Trophoblast cell (in vitro differentiated cells and primary cell): ENCODE measurements at places on chromosomes 5 and 9.

DNA sequence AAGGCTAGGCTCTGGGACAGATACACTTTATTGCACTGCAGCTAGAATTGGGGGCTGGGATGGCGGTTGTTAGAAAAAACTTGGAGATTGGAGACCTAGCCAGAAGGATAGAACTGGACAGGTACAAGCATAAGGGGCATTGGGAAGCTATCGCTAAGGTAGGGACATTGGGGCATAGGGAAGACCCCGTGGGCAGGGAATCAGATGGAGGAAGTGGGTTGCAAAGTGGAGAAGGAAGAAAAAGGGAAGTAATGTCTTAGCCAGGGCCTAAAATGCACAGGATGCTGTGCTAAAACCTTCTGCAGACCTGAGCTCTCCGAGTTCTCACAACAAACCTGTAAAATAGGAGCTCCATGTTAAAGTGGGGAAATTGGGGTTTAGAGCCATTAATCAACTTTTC lies 178.2 kb downstream of the ZDHHC21 start:
- no peak overlapping the region for H3K27ac ChIP-seq
- DNase-seq, result no peak
- no peaks in the 10 kb centered on the region for H3K27me3 ChIP-seq
- no peak overlapping the region for H3K4me3 ChIP-seq

DNA sequence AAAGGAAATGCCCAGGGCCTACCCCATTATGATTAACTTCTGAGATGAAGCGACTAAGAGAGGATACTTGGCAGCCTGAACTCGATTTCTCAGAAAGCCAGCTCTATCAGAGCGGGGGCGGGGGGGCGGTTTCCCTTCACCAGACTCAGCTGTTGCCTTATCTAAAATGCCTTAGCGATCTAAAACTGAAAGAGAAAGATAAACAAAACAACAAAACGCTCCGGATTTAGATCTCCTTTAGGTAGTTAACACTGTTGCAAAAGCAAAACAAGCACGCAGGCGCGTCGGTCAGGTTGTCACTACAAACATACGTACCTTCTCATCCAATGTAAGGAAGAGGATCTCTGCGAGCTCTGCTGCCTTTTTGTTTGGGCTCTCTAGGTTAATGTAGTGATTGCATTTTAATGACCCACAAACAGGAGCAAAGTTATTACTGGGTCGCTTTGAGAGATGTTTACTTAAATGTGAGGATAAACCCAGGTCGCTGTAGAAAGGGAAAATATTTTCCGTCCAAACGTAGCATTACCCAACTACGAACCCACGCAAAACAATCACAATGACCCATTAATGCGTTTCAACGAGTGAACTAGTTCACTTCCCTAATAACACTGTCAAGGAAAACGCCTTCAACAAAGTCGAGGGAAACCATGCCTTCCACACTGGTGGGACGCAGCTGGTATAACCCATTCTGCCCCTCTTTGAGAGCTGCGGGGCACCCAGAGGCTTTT lies 982 bp downstream of the EPB41L4A start:
- no peaks in the 10 kb centered on the region for H3K36me3 ChIP-seq
- peak overlapping the region; percentile 97 for H3K4me3 ChIP-seq
- H3K27me3 ChIP-seq, result no peaks in the 10 kb centered on the region

GRCh38 chr5:170147051-170147752 lies 41.5 kb downstream of the FOXI1 start:
- no peak for DNase-seq
- H3K27ac ChIP-seq, result no peak overlapping the region
- H3K36me3 ChIP-seq, result no peaks in the 10 kb centered on the region
- no peak overlapping the region for H3K4me3 ChIP-seq

DNA sequence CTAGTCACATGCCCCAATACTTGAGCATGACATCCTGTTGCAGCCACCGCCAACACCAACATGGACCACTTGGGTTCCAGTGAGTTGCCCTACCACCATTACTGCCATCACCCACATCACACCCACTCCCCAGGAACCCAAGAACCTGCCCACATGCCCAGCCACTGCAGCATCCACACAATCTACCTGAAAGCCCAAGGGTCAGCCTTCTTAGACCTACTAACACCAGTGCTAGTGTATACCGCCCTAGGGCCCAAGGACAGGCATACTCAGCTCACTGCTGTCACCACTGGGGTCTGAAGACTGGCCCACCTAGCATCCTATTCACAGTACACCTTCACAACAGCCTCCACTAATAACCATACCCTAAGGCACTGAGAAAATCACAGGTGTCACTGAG lies 82.0 kb downstream of the SYK start:
- no peak for DNase-seq
- no peak overlapping the region for H3K27ac ChIP-seq
- H3K4me1 ChIP-seq, result no peaks in the 10 kb centered on the region
- H3K36me3 ChIP-seq, result no peaks in the 10 kb centered on the region
- H3K27me3 ChIP-seq, result no peaks in the 10 kb centered on the region
- H3K4me3 ChIP-seq, result no peak overlapping the region

DNA sequence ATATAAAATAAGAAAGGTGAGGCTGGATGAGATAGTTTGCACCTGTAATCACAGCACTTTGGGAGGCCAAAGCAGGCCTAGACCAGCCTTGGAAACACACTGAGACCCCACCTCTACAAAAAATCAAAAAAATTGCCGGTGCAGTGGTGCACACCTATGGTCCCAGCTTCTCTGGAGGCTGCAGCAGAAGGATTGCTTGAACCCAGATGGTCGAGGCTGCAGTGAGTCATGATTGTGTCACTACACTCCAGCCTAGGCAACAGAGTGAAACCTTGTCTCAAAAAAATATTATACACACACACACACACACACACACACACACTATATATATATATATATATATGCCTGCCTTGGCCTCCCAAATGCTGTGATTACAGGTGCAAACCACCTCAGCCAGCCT lies 1.3 kb downstream of the SLC35D2 start:
- H3K4me1 ChIP-seq, result peaks cover under 1% of the 10 kb centered on the region
- no peak for DNase-seq
- H3K27me3 ChIP-seq, result no peaks in the 10 kb centered on the region
- H3K4me3 ChIP-seq, result no peak overlapping the region
- no peak overlapping the region for H3K27ac ChIP-seq

GRCh38 chr9:124216474-124217176 lies 41.1 kb upstream of the NEK6 start:
- no peak for DNase-seq
- H3K4me1 ChIP-seq, result no peaks in the 10 kb centered on the region
- no peaks in the 10 kb centered on the region for H3K27me3 ChIP-seq
- no peak overlapping the region for H3K27ac ChIP-seq
- H3K36me3 ChIP-seq, result no peaks in the 10 kb centered on the region

DNA sequence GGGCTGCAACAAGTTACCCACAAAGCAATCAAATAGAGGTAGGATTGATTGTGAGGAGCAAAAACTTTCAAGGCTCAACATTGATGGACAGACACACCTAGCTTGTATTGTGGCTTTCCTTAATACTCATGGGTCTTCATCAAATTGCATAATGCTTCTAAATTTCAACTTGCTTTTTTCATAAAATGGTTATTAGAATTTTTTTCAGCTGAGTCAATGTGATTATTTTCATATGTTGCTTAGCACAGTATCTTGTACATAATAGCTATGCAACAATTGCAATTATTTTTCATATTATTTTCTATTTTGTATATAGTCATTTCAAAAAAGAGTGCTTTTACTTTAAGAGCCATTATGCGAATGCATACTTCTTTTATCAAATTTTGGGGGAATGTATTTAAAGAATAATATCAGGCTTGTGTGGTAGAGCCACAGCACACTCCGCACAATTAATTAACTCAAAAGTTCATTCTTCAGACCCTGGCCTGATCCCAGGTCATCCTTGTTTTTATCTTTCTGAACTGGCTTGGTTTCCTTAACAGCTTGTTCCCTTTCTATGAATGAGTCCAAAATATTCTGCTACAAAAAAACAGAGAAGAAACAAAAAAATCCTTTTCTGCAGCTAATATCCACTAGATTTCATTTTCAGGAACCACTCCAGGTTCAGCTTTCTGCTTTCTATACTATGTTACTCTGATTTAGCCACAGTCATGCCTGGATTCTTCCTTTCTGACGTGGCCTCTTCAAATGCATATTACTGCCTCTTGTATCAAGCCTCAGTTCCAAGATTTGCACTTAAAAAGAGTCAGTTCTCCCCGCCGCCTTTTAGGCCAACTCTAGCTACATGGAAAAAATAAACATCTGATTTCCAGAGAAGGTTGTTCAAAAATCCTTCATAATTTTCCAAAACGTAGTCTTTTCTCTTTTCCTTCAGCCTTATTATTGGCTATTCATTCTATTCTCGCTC lies 45.3 kb upstream of the CDH9 start:
- no peak overlapping the region for H3K27ac ChIP-seq
- H3K36me3 ChIP-seq, result no peaks in the 10 kb centered on the region
- no peaks in the 10 kb centered on the region for H3K4me1 ChIP-seq
- H3K4me3 ChIP-seq, result no peak overlapping the region
- no peaks in the 10 kb centered on the region for H3K27me3 ChIP-seq

DNA sequence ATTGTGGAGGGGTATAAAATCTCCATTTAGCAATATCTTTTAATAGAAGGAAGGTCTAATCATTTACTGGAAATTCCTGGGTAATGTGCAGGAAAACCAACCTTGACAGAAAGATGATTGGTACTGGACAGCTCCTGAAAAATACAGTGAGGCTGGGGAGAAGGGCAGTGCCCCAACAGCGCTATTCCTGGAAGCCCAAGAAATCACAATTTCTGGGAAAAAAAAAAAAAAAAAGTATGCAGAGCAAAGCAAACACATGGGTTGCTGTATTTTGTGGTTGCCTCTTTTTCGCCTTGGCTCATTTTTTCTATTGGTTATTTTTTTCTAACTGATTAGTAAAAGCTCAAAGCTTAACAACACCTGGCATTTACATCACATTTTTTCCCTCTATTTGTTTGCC lies 249.7 kb downstream of the ENC1 start:
- H3K27ac ChIP-seq, result no peak overlapping the region
- H3K4me3 ChIP-seq, result no peak overlapping the region
- no peak for DNase-seq

DNA sequence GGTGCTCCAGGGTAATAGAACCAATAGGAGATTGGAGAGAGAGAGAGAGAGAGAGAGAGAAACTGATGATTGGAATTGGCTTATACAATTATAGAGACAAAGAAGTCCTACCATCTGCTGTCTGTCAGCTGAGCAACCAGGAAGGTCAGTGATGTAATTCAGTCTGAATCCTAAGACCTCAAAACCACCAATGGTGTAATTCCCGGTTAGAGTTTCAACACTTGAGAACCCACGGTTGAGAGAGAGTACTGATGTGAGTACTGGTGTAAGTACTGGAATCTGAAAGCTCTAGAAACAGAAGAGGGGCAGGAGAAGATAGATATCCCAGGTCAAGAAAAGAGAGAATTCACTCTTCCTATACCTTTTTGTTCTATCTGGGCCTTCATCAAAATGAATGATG lies 775.8 kb downstream of the EFNA5 start:
- no peaks in the 10 kb centered on the region for H3K27me3 ChIP-seq
- H3K27ac ChIP-seq, result no peak overlapping the region
- no peak overlapping the region for H3K4me3 ChIP-seq
- no peaks in the 10 kb centered on the region for H3K4me1 ChIP-seq
- DNase-seq, result peak; percentile 24
- H3K36me3 ChIP-seq, result no peaks in the 10 kb centered on the region

DNA sequence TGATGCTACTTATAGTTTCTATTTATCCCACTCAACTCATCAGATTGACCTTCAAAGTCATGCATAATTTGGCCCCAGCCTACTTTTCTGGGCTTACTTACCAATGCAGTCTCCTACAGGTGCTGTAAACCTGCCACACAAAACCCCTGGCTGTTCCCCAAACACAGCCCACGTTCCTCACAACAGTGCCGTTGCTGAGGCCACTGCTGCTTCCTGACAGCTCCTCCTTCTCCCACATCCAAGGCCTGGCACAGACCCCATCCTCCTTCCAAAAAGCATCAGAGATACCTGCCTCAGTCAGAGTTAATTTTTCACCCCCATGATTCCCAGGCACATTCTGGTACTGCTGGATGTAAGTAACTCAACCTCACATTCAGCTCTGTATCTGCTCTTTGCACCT lies 68.1 kb upstream of the SIMC1 start:
- H3K27me3 ChIP-seq, result no peaks in the 10 kb centered on the region
- no peak for DNase-seq
- no peaks in the 10 kb centered on the region for H3K4me1 ChIP-seq
- H3K27ac ChIP-seq, result no peak overlapping the region

DNA sequence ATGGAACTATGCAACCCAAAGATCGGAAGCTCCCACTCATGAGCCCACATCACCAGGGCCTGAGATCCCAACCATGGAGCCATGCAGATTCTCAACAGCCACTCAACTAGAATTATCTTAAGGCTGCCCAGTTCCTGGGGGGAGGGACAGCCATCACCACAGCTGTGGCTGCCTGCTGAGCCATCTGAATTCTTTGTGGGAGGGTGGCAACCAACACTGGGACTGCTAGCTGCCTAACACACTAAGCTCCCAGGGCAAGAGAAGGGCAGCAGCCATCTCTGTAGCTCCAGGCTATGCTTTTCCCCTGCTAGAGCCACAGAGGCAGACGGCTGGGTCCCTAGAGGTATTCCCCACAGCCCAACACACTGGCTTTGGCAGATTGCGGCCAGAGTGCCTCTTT lies 251.3 kb upstream of the GRAMD2B start:
- DNase-seq, result no peak
- H3K36me3 ChIP-seq, result no peaks in the 10 kb centered on the region
- no peaks in the 10 kb centered on the region for H3K27me3 ChIP-seq
- H3K4me1 ChIP-seq, result no peaks in the 10 kb centered on the region
- H3K4me3 ChIP-seq, result no peak overlapping the region

- no peak overlapping the region for H3K4me3 ChIP-seq
- H3K27ac ChIP-seq, result no peak overlapping the region
- no peak for DNase-seq
- no peaks in the 10 kb centered on the region for H3K4me1 ChIP-seq
- H3K27me3 ChIP-seq, result no peaks in the 10 kb centered on the region
These were observed 107.2 kb downstream of the NDUFS4 start for GRCh38 chr5:53667621-53668020.

DNA sequence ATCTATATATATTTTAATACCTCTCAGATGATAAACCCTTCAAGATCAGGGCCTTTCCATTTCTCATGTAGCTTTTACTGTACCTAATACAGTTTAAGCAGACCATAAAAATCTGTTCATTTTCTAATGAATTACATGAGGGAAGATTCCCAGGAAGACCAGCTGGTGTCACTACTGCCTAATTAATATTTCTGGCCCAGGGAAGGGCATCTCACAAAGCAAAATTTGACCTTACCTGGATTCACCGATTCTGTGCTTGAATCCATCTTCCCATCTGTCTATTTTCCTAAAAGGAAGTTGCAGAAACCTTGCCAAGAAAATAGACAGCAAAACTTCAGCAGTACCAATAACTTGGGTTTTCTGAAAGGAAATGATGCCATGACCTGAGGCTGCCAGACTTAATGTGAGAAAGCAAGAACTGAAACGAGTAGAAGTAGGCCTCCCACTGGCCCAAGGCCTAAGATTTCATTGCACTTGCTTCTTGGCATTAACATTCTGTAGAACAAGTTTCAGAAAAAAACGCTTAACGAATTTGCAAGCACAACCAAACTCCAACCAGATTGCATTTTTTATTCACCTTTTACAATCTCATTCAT lies 83.0 kb upstream of the GLIS3 start:
- no peak overlapping the region for H3K4me3 ChIP-seq
- H3K27me3 ChIP-seq, result no peaks in the 10 kb centered on the region
- peak; percentile 57 for DNase-seq
- peaks cover 5% of the 10 kb centered on the region for H3K4me1 ChIP-seq
